MG63 (cell line): ENCODE measurements at places on chromosomes 2 and 18.
A peak's percentile ranks its signal among the peaks of the same experiment; 100 is the strongest.

DNA sequence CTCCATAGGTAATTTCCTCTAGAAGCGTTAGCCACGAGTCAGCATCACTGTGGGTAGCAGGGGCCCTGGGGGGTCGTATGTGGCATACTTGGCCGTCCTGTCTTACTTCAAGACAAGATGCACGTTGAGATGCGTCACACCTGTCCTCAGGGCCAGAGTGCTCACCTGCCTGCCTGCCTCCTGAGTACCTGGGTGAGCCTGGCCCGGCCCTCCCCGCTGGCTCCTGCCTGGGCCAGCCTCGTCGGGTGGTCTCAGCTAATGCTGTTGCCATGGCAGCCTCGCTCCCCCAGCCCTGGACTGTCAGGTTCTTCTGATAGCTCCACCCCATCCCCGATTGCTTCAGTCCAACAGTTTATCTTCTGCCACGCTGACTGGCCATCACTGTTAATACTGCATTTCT, 232.4 kb downstream of the GBX2 start:
- no peak for DNase-seq

DNA sequence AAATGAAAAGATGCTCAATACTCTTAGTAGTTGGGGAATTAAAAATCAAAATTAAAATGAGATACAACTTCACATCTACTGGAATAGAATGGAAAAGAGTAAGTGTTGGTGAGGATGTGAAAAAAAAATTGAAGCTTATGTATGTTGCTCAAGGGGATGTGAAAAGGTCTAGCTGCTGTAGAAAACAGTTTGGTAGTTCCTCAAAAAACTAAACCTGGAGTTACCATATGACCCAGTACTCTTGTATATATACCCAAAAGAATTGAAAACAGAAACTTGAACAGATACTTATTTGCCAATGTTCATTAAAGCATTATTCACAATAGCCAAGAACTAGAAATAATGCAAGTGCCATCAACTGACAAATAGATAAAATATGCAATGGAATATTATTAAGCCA, 208.4 kb downstream of the FIGN start:
- no peak for DNase-seq

DNA sequence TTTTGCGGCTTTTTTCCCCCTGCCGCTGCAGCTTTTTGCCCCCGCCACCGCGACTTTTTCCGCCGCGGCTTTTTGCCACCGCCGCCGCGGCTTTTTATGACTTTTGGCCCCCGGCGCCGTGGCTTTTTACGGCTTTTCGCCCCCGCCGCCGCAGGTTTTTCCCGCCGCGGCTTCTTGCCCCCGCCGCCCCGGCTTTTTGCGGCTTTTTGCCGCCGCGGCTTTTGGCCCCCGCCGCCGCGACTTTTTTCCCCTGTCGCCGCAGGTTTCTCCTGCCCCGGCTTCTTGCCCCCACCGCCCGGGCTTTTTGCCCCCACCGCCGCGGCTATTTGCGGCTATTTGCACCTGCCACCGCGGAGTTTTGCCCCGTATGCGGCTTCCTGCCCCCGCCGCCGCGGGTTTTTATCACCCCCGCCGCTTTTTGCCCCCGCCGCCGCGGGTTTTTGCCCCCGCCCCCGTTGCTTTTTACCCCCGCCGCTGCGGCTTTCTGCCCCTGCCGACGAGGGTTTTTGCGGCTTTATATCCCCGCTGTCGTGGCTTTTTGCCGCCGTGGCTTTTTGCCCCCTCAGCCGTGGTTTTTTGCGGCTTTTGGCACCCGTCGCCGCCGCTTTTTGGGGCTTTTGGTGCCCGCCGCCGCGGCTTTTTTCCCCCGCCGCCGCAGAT, 2750.9 kb downstream of the RPIA start:
- DNase-seq, result peak; percentile 17

GRCh38 chr18:8976606-8977005, 125.9 kb upstream of the NDUFV2 start:
- DNase-seq, result no peak

- DNase-seq, result no peak
Measured at GRCh38 chr2:40488927-40489677, 37.2 kb upstream of the SLC8A1 start.

DNA sequence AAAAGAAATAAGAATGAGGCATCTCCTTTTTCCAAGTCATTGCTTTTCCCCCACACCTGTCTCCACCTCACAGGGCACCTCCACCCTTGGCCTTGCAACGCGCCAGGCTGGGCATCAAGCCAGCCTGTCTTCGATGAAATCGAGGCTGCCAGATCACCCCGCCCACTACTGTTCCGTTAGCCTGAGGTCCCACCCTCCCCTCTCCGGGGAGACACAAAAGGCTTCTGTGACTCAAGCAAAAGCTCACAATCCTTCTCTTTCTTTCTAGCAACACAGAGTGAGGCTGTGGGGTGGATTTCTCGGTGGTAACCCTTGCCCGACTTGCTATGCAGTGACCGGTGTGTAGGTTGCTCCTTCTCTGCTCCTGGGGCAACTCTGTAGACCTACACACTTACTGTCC, 9.9 kb downstream of the TNP1 start:
- no peak for DNase-seq

DNA sequence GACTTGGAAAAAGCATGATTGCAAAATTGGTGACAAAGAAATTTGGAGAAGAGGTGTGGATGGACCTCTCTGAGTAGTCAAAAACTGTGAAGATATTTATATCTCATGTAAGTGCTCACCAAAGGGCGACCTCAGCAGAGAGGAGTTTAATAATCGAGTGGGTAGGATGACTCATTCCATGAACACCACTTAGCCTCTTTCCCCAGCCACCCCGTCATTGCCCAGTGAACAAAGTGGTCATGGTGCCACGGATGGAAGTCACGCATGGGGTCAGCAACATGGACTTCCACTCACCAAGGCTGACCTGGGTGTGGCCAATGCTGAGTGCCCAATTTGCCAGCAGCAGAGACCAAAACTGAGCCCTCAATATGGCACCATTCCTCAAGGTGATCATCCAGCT, 997.4 kb upstream of the GYPC start:
- no peak for DNase-seq

DNA sequence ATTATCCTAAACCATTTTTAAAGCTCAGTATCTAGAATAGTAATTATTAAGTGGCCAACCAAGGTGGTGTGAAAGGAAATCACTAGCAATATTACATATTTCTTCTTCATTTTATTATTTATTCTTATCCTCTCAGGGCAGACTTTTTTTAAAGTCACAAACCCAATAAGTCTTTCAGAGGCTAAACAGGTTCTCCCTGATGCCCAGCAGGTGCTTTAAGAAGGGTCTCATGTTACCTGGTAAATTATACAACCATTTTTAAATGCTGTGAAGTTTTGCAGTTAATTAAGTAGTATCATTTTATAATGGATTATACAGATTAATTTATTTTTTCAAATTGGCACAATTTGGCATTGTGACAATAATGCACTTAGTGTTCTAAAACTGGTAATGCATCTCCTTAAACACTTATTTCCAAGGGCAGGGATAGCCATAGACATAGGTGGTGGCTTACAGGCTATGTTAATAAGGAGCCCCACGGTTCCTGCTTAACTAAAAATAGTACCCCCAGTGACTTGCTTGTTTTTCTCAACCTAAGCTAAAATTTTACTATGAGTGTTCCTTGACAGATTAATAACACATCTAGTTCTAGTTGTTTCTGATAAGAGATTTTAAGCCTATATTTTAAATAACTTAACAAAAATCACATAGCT, 67.0 kb downstream of the PMS1 start:
- DNase-seq, result no peak

GRCh38 chr2:235694721-235695601, 201.1 kb downstream of the AGAP1 start:
- DNase-seq, result no peak

DNA sequence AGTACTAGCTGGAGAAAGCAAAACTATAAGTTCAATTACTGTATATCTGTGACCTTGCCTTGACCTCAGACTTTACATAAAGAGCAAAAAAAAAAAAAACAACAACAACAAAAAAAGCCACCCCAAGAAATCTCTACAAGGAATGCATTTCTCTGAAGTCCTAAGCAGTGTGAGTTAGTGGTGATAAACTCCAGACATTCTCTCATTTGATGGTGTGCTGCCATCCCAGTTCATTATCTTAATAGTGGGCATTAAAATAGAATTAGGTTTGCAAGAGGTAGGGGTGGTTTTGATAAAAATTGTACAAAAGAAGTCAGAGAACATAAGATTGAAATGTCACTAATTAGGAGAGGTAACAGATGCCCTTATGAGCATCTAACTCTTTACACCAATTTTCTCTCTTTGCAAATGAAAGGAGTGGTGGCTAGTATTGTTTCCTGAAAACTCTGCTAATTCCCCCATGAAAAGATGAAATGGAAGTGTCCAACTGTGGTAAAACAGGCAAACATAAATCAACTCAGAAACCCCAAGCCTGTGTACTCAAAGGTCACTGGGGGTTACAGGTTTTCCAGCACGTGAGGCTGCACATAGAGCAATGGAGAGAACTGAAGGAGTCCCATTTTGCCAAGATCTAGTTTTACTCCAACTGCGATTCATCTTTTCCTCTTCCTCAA, 131.9 kb downstream of the MEIS1 start:
- DNase-seq, result no peak

DNA sequence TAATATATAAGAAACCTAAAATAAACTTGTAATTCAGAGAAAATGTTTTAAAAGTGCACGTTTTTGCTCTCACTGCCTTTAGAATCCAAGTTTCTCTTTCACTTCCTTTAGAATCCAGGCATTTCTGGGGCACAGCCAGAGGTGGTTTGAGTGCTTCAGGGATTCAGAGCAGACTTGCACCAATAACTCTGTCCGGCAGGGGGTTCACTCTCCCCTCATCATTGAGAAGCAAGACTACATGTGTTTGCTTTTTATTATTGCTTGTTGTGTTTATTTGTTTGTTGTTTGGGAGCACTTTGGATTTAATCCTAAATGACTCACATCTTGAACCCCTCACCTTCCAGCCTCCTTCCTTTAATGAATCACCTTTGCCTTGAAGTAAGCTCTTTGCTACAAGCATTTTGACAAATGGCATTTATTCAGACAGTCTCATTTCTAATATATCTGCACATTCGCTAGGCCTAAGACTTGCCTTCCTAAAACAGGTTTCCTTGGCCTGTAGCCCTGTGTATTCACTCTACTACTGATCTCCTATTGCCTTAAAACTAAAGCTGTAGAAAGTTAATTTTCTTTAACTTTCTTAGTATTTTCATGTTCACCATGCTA, 233.5 kb upstream of the ATP5MC3 start:
- peak; percentile 80 for DNase-seq

DNA sequence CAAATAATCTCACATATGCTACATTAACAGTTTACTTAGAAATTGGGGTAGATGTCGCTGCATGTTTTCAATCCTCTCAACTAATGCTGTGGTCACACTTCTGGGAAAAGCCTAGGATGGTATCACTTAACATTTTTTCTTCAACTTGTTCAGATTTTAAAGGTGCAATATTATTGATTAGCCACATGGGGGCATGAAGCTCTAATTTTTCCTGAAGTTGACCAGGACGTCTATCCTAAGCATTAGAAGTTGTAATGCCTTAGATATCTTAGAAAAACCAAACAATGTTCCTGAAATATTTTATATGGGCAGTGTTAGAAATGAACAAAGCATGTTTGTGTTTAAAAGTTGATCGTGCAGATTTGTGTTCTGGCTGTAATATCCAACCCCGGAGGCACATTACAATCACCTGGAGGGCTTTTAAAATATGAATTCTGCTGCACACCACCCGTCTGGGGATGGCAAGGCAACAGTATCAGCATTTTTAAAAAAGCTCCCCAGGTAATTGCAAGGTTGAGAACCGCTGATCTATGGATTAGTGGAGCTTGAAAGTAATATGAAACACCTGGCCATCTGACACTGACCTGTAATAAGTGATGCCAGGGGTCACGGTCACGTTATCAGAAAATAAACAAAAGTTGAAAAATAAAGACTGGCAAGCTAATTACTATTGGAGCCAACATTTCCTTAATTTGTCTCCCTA, 100.5 kb upstream of the LMAN1 start:
- no peak for DNase-seq

- DNase-seq, result no peak
Measured at GRCh38 chr18:22420652-22421051, 2.9 kb upstream of the CTAGE1 start.

DNA sequence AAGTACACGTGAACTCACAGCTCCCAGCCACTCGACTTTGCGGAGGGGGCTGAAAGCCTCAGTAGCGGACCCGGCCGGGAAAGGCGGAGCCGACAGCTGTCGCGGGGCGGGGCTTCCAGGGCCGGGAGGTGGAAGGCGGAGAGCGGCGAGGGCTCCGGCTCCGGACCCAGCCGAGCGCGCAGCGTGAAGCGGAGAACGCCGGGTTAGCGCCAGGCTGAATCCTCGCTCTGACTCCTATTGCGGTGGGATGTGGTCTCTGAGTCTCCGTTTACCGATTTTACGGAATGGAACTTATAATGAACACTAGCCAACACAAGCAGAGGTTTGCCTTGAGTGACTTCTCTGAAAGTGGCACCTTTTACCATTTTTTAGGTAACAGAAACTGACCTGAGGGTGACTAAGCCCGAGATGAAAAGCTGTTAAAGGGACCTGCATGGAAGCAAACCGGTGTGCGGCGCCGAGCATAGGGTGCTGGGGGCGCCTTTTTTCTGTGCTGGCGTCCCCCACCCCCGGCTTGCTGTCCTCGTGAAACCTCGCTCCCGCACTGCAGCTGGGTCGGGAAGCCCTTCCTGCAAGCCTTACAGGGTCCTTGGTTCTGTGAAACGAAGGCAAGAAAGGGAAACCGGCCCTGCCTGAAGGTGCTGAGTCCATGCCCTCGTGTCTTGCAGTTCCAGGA, 72.9 kb downstream of the EN1 start:
- peak; percentile 71 for DNase-seq

GRCh38 chr18:23684515-23685197, 4.6 kb upstream of the LAMA3 start:
- DNase-seq, result peak; percentile 39

DNA sequence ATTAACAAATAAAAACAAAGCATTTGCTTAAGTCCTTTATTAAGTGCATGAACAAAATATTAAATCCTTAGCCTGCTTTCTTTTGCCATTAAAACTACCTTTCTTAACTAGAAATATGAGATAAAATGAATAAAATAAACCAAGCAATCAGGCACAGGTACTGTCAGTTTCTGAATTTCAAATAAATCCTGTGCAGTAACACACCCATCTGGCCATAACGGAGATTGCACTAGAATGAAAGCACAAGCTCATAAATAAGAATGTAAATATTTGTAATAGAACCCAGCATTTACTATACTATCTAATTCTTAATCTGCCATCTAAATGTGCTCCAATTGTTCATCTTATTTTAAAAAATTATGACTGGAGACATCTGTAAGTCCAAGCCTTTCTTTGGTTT, 31.9 kb downstream of the PRKRA start:
- no peak for DNase-seq

GRCh38 chr2:159913900-159914299, 115.9 kb upstream of the CD302 start:
- no peak for DNase-seq
